HL-60 (cell line): ENCODE measurements at places on chromosomes 1 and 21.

DNA sequence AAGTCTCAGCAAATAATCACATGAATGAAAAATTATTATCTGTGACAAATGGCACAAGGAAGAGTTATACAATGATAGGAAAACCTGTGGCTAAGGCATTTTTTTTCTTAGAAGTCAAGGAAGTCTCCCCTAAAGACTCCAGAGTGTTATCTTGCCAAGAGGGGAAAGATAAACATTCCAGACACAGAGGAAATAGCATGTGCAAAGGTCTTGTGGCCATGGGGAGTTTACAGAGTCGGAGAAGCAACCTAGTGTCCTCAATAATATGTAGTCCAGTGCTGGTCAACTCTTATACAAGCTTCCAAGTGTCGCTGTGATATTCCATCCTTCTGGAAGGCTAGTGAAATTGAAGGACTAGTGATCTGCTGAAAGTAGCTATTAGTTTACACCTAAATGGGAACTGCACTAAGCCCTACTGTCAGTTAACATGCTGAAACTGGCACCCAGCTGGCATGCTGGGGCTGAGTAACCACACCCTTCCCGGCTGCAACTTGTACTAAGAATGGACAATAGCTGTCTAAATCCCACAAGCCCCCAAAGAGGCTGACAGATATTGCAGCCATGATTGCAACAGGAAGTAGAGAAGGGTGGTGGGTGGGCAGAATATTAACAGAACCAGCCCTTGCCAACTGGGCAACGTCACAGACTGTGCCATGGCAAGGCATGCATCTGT, 11.5 kb upstream of the ATP1B1 start:
- no peak for DNase-seq

DNA sequence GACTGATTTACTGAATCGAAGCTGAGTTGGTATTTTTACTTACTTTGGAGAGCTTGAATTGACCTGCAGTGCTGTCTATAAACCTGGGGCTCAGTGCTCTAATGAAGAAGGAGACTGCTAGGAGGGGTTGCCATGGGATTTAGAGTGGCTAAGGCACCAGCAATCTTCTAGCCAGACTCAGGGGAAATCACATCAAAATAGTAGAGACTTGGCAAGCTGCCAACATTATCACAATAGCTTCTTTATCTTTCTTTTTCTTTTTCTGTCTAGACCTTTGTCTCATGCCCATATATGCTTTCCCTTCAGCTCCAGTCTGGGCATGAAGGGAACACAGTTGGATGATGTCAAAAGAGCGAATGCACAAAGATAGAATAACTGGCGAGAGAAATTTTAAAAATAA, 301.1 kb upstream of the DPYD start:
- DNase-seq: no peak

- no peak for DNase-seq
Measured at GRCh38 chr1:31775210-31775999, 11.3 kb upstream of the ADGRB2 start.

GRCh38 chr1:67019600-67020136, 34.3 kb downstream of the SLC35D1 start:
- no peak for DNase-seq

DNA sequence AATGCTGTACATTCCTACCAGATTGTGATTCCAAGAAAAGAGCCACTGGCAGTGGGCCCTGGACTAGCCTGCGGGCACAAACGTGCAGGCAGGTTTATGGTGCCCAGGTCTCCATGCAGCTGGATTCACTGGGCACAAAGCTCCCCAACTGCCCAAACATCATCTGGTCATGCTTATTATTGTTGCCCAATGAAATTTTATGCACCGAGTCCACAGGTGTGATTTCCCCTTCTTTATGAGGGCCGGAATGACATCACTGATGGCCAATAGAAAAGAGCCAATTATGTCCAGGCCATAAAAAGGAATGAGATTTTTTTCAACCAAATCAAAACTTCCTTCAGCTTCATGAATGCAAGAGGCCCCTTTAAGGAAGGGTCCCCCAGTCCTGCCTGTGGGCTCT, 66.2 kb downstream of the ERI3 start:
- DNase-seq: no peak

GRCh38 chr1:42122408-42122807, 30.8 kb upstream of the GUCA2B start:
- DNase-seq: no peak

DNA sequence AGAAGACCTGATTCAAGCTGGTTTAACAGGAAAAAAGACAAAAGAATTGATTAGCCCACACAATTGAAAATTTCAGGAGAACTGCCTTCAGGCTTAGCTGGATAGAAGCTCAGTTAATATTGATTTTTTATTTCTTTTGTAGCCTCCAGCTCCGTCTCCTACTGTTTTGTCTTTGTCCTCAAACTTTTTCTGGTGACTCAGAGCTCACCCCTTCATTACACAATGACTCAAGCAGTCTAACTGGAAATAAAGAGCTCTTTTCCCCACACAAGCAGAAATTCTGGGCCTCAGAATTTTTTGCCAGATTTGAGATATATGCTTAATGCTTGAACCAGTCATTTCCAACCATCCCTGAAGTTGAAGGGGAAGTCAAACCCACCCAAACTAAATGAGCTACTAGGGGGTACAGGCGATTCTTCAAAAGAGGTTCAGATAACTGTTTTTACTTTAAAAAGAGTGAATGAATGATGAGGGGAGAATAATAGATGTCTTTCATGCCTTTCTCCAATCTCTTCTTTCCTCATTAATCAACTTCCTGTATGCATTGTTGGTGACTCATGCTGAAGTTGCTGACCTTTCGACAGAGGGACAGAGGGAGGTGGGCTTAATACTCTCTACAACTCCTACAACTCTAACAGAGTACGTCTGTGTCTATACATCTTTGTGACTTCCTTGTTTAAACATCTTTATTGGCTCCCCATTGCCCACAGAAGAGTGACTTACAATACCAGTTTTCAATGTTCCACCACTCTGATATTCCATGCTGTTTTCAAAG, 6.2 kb upstream of the ACP6 start:
- no peak for DNase-seq

- no peak for DNase-seq
Measured at GRCh38 chr1:34373912-34374311, 197.2 kb downstream of the C1orf94 start.

GRCh38 chr1:37391211-37392011, 83.0 kb upstream of the ZC3H12A start:
- DNase-seq: no peak
